ENCODE measurements at places on chromosomes 1 and 21.
A peak's percentile ranks its signal among the peaks of the same experiment; 100 is the strongest.

DNA sequence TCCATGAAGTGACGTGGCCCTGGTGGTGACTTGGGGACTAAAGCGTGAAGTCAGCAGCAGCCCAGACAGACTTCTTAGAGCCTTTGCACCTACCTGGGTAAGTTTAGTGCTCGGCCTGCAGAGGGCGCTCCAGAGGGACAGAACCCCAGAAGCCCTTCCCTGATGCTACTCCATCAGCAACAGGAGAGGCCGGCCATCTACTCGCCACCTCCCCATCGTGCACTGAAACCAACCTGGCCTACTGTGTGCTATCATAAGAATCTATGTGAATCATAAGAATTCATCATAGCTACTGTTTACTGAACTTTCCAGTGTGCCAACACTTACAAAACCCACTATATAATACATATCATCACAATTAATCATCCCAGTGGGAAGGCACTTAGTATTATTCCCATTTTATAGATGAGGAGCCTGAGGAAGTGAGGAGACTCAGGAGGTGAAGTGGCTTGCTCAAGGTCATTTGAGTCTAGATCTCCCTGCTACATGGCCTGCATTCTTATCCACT is 7.9 kb upstream of the EDN2 start:
- no peak for DNase-seq

DNA sequence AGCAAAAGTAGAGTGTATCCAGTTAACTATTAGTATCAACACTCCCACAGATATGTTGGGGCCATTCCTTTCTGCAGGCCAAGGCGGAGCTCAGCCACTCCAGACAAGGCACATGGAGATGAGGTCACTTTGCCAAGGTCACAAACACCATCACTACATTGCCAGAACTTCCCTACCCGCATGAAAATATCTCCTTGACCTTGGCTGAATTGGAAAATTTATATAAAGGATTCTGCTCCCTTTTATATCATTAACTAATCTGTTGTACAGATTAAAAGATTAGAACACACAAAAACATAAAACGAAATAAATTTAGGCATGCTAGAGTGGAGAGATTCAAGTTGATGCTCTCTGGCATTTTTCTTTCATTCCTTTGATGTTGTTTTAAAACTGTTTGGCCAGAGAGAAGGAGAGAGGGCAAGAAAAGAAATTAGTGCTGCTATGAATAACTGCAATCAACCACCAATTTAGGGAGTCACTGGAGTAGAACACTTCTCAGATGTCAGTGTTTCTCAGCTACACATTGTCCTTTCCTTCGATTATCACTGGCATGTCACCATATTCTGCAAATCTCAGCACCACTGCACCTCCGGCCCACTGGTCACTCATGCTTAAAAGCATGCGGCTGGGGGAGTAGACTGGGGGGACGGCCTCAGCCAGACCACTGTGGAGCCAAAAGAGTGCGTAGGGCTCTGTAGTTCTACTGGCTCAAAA is 78.7 kb upstream of the ATP1B1 start:
- no peak for DNase-seq

DNA sequence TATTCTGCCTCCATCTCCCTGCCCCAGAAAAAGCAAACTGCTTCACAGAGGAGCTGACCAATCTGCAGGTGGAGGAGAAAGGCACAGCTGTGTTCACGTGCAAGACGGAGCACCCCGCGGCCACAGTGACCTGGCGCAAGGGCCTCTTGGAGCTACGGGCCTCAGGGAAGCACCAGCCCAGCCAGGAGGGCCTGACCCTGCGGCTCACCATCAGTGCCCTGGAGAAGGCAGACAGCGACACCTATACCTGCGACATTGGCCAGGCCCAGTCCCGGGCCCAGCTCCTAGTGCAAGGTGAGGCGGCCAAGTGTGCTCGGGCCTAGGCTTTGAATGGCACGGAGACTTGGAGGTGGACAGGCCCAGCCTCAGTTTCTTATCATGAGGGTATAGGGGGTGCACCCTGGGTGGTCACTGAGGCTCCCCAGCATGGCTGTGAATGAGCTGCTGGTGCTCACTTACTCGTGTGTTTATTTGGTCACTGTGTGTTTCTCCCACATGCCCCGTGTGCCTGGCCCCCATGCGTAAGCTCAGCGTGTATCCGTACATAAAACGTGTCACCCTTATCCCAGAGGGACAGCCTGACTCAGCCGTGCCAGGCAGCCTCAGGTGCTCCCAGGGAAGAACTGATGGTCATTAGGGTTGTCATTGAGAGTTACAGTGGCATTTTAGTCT is 75.8 kb downstream of the OBSCN start:
- no peak for DNase-seq

GRCh38 chr1:93000751-93001175 is 39.5 kb upstream of the DIPK1A start:
- no peak for DNase-seq

GRCh38 chr1:68373173-68373572 is 76.6 kb downstream of the RPE65 start:
- DNase-seq: no peak

- no peak for DNase-seq
Observed at GRCh38 chr1:1177452-1178206, 3.9 kb downstream of the TTLL10 start.

DNA sequence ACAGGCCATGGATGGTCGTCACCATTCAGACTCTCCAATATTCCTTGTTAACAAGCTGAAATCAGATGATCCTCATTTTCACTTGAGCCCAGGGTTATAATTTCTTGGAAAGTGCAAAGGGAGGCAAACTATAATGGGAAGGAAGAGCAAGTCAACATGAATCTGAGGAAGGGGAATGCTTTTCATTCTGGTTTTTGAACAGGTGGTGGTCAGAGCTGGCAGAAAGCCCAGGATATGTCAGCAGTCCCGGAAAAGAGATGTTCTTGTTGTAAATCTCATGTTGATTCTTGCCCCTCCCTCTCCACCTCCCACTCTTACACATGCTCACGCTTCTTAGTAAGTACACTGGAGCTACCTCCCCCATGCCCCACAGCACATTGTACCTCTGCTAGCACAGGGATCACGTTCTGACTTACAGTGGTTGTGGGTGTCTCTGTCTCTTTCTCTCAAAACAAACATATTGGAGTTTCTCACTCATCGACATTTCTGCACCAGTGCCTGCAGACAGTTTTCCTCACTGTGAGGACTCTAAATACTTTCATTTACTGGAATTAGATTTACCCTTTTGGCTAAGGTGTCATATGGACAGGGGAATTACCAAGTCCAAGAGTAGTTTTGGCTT is 77.6 kb downstream of the XCL2 start:
- peak; percentile 92 for DNase-seq

DNA sequence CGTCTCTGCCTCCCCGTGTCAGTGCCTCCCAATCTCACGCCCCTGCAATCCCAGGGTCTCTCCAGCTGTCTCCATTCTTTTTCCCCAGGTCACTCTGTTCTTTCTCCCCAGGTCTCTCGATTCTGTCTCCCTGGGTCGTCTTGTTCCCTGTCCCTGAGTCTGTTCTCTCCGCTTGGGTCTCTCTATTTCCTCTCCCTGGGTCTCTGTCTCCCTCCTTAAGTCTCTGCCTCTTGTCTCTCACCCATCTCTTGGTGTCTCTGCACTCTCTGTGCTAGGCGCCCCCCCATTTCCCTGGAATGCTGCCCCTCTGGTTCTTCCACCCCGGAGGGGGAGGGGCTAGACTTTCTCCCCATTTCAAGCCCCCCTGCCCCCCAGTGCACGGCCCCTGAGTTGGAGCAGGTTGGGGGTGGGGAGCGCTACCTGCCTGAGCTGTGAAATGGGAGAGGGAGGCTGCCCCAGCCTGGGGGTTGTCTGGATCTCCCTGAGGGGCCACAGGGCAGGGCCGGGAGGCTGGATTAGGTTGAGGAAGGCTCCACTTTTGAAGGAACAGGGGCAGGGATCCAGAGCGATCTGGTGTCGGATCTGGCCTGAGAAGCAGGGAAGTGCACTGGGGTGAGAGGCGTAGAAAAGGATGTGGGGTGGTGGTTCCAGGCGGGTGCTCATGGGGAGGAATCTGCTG is 1.4 kb downstream of the PTPRF start:
- DNase-seq: no peak

DNA sequence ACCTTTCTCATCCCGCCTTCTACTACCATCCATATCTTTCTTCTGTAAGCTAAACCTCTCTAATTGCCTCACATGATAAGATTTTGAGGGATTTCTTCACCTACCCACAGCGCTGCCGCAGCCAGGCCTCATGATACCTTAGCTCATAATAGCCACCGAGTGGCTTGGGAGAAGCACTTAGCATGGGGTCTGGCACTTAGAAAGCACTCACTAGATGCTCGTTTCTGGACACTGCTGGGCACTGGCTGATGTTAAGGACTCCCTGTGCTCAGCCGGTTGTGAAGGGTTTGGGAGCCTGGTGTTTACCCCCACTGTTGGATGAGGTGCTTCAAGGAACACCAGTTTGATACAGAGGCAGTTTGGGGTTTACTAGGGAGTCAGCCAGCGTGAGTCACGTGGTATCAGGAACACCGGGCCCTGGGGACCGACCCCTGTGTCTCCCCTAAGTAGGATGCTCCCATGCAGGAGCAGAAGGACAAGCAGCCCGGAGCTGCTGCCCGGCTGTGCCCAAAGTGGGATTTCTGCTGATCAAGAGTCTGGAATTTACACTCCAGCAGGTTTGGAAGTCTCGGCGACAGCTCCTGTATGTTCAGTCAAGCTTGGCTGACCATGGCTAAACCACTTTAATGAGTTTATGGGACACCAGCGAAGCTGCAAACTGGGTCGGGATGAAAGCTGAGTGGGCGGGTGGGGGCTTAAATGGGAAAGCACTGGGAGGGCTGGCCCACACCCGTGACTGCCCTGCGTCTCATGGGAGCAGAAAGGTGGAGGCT is 63.3 kb downstream of the GALNT2 start:
- DNase-seq: no peak

- no peak for DNase-seq
Observed at GRCh38 chr1:221363039-221363438, 378.9 kb downstream of the DUSP10 start.

DNA sequence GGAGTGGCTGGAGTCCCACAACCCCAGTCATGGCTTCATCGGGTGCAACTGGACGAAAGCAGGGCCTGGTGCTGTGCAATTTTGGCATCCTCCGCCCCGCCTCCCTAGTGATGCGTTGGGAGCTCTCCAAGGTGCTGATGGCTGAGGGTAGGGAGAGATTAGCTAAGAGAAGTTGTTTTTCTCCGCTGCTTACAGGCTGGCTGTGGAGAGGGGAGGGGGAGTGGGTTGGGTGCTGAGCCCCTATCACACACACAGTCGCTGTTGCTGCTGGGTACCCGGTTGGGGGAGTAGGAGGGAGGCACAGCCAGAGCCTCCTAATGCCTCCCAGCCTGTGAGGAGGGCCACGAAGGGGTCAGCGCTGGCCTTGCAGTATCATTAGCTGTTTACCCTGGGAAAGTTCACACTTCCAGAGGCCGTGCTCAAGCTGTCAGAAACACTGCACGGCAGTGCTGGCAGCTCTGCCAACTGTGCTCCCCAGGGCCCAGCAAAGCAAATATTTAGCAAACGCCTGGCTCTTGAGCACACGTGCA is 110.0 kb downstream of the GRIK3 start:
- DNase-seq: peak; percentile 6

DNA sequence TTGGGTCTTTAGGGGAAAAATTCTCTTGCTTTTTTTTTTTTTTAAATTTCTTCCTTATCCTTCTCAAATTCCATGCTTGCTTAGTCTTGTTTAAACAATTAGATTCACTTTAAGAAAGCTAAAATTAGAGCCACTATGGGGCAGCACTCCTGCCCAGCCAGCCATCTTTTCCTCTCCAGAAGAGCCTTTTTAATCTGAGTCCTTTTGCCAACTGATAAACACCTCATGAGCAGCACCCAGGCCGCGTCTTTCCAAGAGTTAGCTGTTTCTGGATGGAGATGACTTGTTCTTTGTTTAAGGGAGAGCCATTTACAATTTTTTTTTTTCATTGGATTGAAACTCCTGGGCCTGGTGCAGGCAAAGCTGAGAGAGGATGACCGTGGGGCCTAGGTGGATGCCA is 53.3 kb upstream of the TSPAN2 start:
- peak; percentile 37 for DNase-seq

GRCh38 chr1:54807756-54808155 is 6.6 kb upstream of the TTC22 start:
- DNase-seq: no peak

DNA sequence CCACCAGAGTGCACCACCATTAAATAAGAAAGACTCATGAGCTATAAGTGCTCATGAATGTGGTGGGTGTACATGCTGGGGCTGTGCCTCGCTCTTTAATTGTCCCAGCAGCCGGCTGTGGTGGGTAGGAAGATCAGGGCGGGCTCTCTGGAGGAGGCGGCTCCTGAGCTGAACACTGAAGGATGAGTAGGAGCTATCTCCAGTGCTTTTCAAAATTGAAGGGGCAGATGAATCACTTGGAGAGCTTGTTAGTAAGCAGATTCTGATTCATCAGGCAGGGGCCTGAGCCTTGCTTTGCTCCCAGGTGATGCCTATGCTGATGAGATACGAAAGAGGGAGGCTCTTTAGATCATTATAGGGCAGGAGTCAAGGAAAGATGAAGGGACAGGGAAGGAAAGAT is 54.1 kb downstream of the ETS2 start:
- peak; percentile 21 for DNase-seq

Data from RPMI7951 (cell line).